ENCODE measurements at places on chromosomes 16 and 17.
A peak's percentile ranks its signal among the peaks of the same experiment; 100 is the strongest.

DNA sequence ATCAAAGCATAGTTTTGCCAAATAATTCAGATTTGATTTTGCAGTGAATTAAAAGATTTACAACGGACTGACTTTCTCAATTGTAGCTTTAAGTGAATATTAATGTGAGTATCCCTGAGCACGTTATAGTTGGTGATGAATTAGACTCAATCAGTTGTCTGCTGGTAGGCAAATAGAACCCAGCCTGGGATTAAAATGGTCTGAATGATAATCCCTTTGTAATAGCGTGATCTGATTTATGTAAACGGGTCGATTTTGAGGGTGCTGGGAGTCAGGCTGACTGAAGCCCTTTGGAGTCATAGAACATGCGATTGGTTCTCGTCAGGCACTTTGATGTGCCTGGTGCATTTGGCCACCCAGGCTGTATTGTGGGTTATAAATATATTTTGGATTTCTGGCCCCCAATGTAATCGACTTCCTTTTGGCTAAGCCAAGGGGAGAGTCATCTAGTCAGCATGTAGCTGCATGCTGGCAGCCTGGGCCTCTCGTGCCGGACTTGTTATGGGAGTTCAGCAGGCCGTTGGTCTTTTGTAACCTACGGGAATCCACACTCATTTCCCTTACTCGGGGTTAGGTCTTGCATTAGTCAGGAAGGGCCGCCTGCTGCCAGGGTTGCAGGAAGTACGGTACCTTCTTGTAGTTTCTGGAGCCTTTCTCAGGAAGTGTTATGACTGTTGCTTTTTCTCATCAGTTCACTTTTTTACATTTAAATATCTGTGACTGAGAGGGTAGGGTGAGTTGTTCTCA, 5.4 kb downstream of the PGS1 start:
- DNase-seq = peak; percentile 56

GRCh38 chr17:41548844-41549595, 20.9 kb upstream of the KRT19 start:
- DNase-seq = peak; percentile 87

DNA sequence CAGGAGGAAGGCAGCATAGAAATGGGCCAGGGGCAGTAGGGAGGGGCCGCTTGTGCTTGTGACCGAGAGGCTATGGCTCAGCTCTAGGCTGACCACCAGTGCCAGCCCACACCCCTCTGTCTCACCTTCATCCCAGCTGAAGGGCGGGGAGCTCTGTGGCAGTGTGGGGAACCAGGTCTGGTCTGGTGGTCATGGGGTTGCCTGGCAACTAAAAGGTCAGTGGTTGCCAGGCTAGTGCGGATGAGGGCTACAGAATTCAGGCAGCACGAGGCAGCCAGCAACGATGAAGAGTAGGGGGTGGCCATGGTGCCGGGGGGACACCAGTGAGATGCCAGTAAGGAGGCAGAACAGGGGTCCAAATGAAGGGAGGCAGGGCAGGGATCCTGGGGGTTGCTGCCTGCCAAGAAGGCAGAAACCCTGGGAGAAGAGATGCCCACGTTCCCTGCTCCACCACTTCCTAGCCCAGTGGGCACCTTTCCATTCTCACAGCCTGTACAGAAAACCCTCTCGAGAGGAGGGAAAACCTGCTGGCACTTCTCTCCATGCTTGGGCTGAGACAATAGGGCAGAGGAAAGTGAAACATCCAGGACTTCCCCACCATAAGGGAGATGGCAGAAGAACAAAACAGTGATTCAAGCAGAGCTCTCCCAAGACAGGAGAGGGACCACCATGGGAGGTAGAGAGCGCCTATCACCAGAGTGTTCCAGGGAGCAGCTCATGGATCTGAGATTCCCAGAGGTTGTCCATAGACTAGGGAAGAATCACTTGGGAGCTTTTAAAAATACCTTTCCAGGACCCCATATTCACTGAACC, 39.7 kb downstream of the SRCIN1 start:
- DNase-seq = no peak

GRCh38 chr16:6836766-6837165, 495.9 kb upstream of the RBFOX1 start:
- no peak for DNase-seq

GRCh38 chr16:59545721-59546120, 811.6 kb upstream of the GOT2 start:
- DNase-seq = no peak

GRCh38 chr16:89437251-89437987, 52.9 kb downstream of the ANKRD11 start:
- no peak for DNase-seq
